Bronchial epithelial cell (primary cell): ENCODE measurements at places on chromosomes 3 and 15.

GRCh38 chr3:57100046-57100695 is 39.7 kb downstream of the SPATA12 start:
- peak; percentile 63 for DNase-seq

- DNase-seq, result peak; percentile 35
Measured at GRCh38 chr3:168414149-168414548, 318.4 kb upstream of the GOLIM4 start.

DNA sequence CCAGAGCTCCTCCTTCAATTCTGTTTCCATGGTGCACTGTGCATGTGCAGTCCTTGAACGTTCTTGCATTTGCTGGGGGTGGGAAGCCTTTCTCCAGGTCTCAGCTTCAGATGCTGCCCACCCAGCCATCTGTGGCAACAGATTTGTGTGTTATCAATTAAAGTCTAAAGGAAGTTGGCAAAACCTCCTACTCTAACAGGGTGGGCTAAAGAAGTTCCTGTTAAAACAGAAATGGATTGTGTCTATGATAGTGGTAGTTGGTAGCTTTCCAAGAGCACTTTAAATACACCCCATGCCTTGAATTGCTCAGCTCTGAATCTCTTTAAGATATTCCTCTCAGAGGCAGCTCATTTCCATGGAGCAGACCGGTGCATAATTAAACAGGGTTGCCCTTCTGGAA is 488.0 kb upstream of the SUCLG2 start:
- DNase-seq, result no peak

DNA sequence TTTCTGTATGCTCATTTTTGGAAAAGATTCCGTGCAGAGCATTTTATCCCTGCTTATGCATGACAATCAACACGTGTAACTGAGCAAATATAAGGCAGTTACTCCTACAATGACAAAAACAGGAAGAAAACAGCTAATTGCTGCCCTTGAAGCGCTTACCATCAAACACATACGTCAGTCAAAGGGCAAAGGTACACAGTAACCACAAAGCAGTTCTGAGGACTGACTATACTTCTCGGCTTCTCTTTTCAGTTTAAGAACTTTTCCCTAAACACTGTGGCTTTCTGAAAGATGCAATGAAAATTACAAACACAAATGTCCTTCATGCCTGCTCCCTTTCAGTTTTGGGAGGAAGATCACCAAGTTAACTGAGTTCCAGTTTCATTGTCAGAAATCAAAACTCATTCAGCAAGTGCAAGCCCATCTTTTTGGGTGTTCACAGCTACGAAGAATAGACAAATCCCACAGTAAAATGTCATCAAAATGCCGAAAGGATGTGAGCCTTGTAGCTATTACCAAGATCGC is 602.8 kb downstream of the FOXP1 start:
- DNase-seq, result no peak

DNA sequence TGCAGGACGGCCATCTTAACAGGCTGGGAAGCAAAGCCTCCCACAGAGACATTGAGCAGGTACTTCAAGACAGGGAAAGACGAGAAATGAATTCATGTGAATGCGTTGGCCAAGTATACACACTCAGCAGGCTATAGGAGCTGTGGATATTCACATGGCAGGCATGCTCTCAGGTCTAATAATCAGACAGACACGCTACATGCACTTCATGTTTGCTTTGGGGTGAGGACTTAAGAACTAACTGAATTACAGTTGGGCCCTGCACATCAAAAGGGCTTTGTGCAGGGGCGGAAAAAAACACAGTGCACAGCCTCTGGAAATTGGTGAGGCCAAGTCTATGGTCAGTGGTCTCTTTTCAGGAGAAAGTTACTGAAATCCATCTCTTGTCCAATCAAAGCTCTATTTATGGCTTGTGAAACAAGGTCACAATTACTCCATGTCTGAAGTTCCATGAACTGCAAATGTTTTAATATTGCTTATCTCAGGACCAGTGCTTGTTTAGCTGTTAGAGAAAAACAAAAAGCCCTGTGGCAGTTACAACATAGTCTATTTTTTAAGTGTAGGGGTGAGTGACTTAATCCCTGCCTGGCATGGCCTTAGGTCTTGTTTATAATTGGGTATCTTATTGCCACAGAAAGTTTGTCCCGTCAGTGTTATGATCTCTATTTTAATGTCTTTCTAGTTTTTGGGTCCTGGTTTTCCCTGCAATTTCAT is 100.6 kb upstream of the GOLGA6L6 start:
- no peak for DNase-seq

- peak; percentile 58 for DNase-seq
Measured at GRCh38 chr15:38549222-38549621, 15.4 kb downstream of the RASGRP1 start.

DNA sequence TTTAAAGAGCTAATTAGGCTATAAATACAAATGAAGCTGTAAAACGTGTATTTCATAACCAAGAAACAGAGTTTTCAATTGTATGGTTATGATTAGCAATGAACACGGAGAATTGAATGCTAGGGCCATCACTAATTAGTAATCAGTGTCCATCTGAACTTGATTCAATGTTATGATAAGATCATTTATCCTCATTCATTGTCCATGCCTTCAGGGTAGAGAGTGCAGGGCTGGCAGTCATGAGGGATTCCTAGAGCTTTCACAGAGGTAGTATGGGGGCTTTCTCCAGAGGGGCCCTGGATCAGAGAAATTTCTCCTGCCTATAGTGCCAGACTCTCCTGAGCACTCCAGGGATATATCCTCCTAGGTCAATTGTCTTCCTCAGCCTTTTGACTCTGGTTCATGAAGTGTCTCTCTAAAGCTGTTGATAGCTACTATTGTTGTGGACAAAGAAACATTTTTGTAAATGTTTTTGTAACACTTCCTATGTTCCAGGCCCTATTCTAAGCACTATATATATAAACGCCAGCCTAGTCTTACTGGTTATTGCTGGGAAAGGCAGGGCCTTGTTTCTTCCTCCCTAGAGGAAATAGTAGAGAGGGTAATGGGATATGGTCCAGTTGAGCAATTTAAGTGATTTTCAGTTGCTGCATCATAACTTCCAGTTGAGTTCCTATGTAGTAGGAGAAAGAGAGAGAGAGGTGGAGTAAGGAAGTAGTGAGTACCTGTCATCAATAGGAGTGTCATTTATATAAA is 249.0 kb downstream of the NFKBIZ start:
- DNase-seq, result no peak

- DNase-seq, result no peak
Measured at GRCh38 chr3:38555926-38556325, 59.8 kb downstream of the EXOG start.

DNA sequence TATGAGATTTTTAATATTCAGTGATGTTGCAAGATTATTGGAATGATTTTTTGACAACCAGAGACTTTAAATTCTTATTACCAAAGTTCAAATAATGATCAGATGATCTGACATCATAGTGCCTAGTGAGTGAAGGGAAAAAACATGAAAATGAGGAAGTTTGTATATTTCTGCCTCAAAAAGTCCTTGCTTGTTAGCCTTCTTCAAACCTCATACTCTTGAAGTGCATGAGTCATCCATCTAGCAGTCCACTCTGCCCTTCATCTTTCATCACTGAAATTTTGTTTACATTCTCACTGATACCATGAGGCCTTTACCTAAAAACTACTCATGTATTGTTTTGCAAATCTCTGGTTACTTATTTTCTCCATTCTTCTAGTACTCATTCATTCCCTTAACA is 23.9 kb upstream of the OR5H6 start:
- peak; percentile 28 for DNase-seq

- no peak for DNase-seq
Measured at GRCh38 chr3:195145579-195145978, 125.4 kb downstream of the XXYLT1 start.

- DNase-seq, result no peak
Measured at GRCh38 chr3:197508924-197509775, 46.6 kb downstream of the BDH1 start.

- DNase-seq, result no peak
Measured at GRCh38 chr3:174755833-174756829, 103.0 kb upstream of the NAALADL2 start.

DNA sequence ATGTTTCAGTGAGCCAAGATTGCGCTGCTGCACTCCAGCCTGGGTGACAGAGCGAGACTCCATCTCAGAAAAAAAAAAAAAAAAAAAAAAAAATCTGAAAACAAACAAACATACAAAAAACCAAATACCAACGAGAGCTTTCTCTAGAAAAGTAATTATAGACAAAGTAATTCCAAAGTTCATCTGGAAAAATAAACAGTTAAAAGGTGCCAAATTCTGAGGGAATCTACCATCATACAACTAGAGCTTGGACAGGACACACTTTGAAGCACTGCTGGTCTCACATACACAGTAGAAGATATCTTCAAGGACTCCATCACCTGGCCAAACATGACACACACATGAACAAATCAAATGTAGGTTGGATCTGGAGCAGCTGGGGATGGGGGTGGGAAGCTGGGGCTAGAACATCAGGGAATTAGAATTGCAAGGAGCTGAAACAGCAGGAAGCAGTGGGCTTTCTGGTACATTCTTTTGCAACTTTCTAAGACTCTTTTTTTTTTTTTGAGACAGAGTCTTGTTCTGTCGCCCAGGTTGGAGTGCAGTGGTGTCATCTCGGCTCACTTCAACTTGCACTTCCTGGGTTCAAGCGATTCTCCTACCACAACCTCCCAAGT is 41.1 kb upstream of the CTSH start:
- no peak for DNase-seq

DNA sequence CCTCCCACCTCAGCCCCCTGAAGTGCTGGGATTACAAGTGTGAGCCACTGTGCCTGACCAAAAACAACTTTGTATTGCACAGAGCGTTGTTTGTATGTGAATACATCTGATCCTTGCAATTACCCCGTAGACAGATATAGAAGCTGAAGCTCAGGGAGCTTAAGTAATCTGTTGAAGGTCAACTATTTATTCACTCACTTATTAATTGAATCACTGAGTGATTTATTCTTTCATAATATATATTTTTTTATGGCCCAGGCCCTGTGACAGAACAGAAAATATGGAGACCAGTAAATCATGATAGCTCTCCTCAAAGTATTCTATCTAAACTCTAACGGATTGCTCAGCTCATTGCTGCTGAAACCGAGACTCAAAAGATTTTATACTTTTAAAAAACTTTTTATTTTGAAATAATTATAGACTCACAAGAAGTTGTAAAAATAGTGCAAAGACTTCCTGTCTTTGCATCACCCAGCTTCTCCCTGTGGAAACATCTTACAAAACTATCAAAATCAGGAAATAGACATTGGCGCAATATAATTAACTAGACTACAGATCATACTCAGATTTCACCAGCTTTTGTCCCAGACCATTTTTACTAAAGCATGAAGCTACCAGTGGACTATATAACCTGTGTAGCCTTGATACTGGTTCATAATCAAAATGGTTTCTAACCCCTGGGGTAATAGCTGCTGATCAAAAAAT is 466.1 kb downstream of the PDCD6IP start:
- DNase-seq, result no peak

DNA sequence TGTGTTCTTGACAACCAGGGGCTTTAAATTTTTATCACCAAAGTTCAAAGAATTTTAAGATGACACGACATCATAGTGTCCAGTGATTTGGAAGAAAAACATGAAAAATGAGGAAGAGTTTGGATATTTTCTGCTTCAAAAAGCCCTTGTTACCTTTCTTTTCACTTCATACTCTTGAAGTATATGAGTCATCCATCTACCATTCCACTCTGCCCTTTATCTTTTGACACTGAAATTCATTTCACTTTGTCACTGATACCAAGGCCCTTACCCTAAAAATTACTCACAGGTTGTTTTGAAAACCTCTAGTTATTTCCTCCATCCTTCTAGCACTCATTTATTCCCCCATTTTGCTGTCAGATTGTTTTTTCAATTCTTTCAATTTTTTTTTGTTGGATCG is 42.7 kb downstream of the OR5H15 start:
- no peak for DNase-seq

DNA sequence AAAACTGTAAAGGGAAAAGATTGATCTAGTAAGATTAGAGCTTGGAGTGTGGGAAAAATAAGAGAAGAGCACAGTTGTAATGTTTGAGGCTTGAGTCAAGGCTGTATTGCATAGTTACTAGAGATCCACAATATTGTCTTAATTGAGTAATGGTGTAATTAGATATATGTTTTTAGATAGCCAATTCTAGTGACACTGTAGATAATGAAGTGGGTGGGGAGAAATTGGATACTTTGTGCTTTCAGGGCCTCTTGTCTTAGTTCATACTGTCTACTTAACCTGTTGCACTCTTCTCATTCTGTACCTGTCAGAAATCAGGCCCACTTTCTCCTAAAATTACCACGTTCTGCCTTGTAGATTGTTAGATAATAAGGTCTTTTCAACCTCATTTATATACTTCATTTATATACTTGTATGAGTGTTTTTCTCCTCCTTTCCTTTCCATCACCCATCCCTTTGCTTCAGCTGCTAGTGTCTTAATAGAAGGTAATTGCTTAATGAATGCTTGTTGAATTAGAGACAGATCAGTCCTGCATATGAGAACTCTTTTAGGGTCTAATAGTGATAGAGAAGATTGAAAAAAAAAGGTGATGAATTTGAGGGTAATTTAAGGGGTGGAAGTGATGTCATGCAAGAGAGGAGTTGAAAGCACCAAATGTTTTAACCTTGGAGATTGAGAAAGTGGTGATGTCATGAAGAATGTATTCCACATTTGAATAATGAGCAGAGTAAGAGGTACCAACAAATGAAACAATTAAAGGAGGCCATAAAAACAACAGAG is 32.0 kb downstream of the PIK3CA start:
- peak; percentile 51 for DNase-seq

DNA sequence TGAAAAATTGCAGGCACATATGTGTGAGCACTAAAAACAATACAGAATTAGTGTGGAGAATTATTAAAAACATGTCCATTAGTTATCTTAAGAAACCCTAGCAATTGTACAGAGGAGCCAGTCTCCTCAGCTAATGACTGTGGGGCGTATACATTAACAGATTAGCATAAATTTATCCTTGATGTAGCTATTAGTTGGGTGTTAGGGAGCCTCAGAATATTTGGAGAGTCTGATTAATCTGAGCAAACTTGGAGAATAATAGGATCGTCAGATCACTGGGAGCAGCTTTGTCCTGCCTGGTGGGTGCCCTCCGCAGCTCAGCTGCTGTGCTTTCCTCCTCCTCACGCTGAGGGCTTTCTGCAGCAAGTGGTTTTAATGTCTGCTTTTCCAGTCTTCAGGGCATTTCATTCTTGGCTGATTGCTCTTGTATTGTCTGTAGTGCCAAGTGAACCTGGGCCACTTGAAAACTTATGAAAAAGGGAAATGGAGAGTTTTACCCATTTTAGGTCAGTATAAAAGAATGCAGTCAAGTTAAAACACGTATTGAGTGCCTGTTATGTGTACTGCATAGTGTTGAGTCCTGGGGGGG is 417.4 kb upstream of the SEMA6D start:
- DNase-seq, result peak; percentile 29

GRCh38 chr15:85742186-85742821 is 52.4 kb downstream of the KLHL25 start:
- no peak for DNase-seq
